ENCODE measurements at places on chromosomes 16 and 17.

DNA sequence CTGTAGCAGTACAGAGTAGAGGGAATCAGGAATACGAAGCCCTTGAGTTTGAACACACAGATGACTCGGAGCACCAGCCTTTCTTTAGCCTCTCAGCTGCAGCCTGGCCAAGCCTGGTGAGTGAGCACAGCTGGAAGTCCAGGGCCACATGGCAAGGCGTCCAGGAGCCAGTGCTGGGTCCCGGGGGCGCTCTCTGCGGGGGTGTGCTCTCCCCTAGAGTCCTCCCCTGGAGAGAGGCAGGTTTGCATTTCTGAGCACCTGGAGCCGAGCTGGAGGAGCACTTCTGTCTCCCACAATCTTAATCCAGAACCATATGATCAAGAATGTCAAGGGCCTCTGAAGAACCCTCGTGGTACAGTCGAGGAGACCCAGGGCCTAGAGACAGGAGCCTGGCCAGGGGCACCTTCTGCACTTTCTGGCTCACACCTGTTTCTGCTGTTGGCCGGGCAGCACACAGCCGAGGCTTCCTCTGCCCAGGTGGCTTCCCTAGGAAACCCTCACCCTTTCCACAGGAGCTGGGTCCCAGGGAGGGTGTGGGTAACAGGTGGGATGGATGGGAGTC is 78.3 kb downstream of the PLD6 start:
- no peak for DNase-seq

- DNase-seq: no peak
Observed at GRCh38 chr16:51896013-51896412, 650.9 kb downstream of the TOX3 start.

DNA sequence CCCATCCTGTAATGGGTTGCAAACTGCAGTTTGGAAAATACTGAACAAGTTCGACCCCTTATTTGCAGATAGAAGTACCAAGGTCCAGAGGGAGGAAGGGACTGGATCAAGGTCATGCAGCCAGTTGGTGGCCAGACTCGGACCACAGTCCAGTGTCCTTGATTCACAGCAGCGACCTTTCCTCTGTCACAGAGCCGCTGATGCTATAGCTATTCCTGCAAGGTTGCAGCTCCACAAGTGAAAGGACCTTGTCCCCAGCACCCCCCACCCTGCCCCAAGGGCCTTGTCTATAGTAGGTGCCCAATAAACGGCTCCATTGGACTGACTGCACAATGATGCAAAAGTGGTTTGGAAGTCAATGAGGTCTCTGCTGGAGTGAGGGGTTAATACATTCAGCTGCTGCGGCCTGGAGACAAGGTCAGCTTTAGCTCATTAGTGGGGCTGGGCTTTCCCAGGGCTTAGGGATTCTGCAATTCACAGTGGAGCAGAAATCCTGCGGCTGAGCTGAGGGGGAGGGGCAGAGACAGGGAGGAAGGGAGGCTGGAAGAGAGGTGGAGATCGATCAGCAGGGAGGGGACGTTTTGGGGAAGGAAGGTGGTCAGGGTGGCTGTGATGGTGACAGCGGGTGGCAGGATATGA is 13.4 kb upstream of the CRHR1 start:
- DNase-seq: no peak

DNA sequence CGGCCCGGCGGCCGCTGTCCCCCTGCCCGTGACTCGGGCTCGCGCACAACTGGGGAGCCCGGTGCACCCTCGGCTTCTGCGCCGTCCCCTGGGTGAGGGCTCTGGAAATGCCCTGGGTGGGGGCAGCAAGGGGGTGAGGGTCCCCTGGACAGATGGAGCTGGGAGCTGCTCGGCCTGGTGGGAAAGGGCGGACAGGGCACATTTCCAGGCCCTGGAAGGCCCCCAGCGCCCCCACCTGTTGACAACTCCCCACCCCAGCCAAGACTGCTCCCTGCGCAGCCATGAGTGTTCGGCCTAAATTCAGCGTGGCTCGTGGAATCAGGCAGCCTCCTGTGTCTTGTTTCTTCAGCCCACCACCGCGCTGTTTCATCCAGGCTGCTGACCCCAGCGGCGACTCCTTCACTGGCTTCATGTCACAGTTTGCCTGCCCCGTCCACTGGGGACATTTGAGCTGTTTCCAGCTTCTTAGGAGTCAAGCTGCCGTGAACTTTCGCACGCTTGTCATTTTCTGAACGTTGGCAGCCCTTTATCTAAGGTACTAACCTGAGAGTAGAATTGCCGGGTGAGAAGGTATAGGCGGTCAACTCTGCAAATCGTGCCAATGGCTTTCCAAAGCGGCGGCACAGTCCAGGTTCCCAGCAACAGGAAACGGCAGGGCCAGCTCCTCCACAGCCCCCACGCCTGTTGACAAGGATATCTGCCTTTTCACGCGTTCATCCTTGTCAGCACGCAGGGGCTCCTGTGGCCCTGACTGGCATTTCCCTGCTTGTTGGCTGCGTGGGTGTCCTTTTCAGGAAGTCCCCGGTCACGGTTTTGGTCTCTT is 895 bp downstream of the UTS2R start:
- no peak for DNase-seq

- DNase-seq: no peak
Observed at GRCh38 chr17:66076546-66077190, 115.3 kb downstream of the CEP112 start.

- no peak for DNase-seq
Observed at GRCh38 chr17:13352747-13353415, 248.8 kb downstream of the HS3ST3A1 start.

GRCh38 chr17:48615047-48615962 is at the start of gene HOXB8:
Gene HOXB8, minus strand, starts transcription at chr17:48615292. Its CDS starts 588 bp downstream, at chr17:48614704.
- DNase-seq: no peak

- no peak for DNase-seq
Observed at GRCh38 chr16:49200223-49200820, 81.3 kb downstream of the CBLN1 start.

Measured in left forelimb (tissue), 1 donor.